HEK293T (cell line): ENCODE measurements at places on chromosomes 3 and 15.

DNA sequence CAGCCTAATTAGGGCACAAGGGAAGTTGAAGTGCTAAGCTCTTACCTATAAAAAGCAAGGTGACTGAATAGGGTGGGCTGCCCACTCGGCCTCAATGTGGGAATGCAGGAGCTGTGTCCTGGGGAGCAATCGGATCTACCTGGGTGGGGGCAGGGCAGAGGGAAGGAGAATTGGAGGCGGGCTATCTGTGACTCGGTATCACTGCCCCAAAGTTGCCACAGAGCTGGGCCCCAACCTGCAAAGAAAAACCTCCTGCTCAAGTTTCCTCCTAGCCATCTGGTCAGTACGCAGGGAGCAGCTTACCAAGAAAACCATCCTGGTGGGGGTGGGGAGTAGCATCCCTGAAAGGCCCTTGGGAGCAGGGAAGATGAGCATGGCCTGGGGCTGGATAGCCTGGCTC lies 10.7 kb downstream of the CIB2 start:
- DNase-seq = no peak

DNA sequence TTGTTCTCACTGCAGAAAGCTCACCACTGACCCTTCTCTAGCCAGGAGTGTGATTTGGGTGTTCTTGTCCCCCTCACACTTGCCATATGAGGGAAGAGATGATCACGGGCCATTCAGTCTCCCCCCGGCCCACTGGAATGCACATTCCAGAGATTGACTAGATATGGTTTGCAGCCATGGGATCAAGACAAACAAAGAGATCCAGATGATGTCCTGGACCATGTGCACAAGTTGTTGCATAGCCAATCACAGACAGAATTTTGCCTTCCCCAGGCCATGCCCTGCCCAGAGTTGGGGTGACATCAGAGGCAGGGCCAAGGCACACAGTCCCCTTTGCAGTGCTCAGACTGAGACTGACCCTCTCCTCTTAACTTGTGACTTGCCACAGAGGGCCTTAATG lies 14.8 kb downstream of the MUC13 start:
- no peak for DNase-seq

DNA sequence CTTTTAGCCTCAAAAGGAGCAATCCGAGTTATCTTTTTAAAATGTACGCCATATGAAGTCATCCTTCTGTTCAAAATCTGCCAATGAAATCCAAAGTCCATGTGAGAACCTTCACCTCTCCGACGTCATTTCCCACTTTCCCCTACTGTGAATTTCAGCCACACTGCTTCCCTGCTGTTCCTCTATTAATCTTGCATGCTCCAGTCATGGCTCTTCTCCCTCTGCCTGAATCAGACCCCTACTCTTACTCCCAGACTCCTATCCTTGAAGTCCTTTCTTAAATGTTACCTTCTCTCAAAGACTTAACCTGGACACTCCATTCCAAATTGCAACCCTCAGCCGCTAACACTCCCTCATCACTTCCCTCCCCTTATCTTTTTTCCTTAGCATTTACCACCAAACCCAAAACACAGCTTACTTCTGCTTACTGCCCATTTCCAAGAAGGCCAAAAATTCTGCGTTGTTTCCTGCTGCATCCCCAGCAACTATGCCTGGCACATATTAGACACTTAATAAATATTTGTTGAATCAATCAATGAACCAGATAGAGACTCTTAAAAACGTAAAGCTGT lies 1.2 kb downstream of the NKIRAS1 start:
- peak; percentile 19 for DNase-seq

DNA sequence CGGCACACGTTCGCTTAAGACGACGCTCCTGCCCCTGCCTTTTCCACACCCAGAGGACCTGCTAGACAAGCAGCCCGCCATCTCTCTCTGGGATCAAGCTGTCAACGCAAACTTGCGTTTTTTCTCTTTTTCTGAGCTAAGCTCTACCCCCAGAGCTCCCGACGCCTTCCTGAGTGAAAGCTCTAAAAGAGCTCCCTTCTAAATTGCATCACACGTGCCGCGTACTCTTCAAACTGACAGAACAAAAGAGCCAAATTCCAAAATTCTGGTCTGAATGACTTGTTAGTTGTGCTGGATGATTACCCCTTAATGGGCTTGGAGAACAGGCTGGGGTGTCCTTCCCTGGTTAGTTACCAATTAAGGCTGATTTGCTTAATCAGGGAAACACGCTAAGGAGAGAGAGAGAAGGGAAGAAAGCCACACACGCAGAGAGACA lies 81.2 kb downstream of the MDFIC2 start:
- no peak for DNase-seq

GRCh38 chr3:149459491-149460059 lies 14.9 kb upstream of the TM4SF4 start:
- no peak for DNase-seq
